Astrocyte (in vitro differentiated cells and primary cell): ENCODE measurements at places on chromosomes 2 and 18. TPM values are rescaled to one million over a fixed set of nuclear protein-coding genes. Genes with fewer than 3 reads are reported as not detected.

Gene IL1R2
- 0.34 TPM in 1 of 2 replicates, not detected in the other for total RNA-seq

Gene CXXC1
- 46.3 and 50.6 TPM in 2 replicates for total RNA-seq

GRCh38 chr18:62450175-62450545 is 72.7 kb upstream of the ZCCHC2 start:
- H3K27ac ChIP-seq = no peak overlapping the region
- peaks cover 16% of the 10 kb centered on the region for H3K27me3 ChIP-seq
- peak; percentile 12 for DNase-seq
- no peaks in the 10 kb centered on the region for H3K36me3 ChIP-seq
- H3K4me3 ChIP-seq = no peak overlapping the region
- peaks cover 15% of the 10 kb centered on the region for H3K4me1 ChIP-seq

Gene MAT2A
- total RNA-seq = 175 and 180 TPM in 2 replicates

Gene COL3A1
- 350 and 458 TPM in 2 replicates for total RNA-seq

Gene RAB6C
- 0.09 and 0.14 TPM in 2 replicates for total RNA-seq

DNA sequence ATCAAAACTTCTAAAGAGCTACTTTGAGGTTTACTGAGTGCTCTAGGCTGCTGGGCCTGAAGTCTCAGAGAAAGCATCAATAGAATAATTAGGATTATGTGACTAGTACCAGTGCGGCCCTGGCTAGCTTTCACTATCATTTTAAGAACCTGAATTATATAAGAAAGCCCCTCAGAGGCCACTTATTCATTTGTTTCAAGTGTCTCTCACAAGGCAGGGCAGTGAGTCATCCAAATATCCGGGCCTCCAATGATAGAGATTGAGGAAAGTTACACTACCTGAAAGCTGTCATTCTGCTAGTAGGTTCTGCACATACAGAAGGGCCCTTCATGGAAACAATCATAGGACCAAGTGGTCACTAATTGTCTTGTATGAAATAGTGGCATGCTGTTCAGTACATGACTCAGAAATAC is 193.1 kb downstream of the L3MBTL4 start:
- H3K27ac ChIP-seq = no peak overlapping the region
- H3K4me3 ChIP-seq = no peak overlapping the region
- no peaks in the 10 kb centered on the region for H3K4me1 ChIP-seq
- no peaks in the 10 kb centered on the region for H3K36me3 ChIP-seq
- DNase-seq = peak; percentile 1
